Islet precursor cell (in vitro differentiated cells): ENCODE measurements at places on chromosomes 5 and 9.
A peak's percentile ranks its signal among the peaks of the same experiment; 100 is the strongest.

GRCh38 chr5:132258102-132259068 is 889 bp downstream of the PDLIM4 start:
- peak; percentile 67 for DNase-seq

DNA sequence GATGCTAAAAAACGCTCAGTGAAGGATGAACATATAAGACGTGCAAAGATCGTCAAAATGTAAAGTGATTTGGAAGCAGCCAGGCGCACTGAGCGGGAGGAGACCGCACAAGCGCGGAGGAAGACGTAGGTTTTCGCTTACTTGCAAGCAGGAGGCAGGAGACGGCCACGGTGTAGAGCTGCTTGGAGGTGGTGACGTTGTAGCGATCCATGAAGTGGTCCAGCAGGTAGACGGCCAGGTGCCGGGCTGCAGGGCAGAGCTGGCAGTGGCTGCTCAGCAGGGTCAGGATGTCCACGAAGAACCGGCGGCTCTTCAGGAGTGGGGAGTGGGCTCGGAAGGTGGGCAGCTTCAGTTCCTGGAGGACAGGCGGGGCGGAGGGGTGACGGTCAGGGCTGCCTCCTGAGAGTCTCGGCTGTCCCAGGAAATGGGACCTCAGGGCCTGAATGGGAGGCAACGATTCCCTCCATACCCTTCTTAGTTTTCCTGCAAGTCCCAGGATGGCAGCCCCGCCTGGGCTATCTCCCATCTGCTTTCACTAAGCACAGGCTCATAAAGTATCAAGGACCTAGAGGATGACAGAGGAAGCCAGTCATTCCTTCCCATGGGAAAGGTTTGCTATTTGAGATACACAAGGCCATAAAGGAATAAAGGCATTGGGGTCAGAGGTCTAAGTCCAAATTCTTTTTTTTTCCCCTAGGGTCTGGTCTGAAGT is 31.8 kb downstream of the CCNJL start:
- DNase-seq = no peak

- DNase-seq = no peak
Observed at GRCh38 chr9:90001747-90002146, 396.9 kb downstream of the GADD45G start.

DNA sequence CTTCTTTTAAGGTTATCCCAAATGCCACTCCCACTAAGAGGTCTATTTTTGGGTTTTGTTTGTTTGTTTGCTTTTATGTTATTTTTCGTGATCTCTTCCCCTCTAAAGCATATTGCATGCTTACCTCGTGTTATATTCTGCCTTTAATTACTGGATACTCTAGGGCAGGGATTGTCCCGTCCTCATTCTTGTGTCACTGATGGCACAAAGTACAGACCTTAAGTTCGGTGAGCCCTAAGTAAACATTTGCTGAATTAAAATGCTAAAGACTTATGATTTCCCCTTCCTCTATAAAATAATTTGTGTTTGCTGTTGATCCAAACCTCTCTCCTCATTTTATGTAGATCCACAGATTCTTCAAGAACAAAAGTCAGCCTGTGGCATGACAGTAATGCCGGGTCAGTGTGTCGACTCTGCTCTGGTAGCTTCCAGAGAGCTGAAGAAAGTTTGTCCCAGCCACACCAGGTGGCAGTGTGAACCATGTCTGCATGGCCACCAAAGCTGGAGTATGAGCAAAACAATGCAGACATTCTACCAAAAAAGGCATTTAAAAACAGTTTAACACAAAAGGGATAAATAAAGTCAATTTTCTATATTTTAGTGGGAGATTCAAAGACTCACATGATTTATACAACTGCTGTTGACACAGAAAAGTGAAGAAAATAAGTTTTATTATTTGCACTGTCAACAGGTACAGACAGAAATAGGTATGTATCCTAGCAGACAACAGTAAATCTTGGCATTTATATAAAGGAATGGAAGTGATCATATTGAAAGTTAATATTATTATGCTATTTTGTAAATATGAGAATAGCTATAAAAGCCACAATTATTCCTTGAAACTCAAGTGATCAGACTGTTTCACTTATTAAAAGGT is 17.9 kb upstream of the POC5 start:
- peak; percentile 78 for DNase-seq

DNA sequence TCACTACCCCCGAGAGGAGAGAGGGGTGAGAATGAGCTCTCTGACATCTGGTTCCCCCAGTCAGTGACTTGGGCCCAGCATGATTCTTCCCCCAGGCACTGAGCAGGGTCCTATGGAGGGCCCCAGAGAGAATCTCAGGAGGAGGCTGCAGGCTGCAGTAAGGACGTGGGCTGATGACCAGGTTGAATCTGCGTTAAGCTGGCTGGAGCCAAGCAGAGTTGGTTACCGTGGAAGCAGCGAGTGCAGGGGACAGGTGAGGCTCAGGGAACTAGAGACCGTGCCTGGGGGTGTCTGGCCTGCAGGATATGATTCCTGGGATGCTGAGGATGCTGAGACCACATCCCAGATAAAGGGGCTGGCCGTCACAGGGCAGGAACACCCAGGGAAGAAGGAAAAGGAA is 314.3 kb upstream of the IRX1 start:
- DNase-seq = peak; percentile 35

DNA sequence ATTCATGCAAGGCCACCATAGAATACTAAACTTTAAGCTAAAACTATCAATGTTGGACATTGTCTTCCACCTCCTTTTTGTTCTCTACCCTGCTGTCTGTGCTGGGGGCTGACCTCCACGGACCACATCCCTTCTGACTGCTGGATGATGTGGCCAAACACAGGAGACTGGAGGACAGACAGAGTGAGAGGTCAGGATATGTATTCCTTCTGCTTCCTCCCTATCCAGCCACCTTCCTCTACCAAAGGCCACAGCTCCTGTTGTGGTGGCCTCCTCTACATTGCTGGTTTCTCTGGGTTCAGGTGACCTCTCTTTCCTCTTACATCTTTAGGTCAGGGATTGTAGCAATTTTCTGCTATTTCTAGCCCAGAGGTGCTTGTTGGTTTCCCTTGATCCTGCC is 148.1 kb downstream of the ACTBL2 start:
- no peak for DNase-seq

- DNase-seq = no peak
Observed at GRCh38 chr5:72499090-72499489, 8.1 kb downstream of the ZNF366 start.

DNA sequence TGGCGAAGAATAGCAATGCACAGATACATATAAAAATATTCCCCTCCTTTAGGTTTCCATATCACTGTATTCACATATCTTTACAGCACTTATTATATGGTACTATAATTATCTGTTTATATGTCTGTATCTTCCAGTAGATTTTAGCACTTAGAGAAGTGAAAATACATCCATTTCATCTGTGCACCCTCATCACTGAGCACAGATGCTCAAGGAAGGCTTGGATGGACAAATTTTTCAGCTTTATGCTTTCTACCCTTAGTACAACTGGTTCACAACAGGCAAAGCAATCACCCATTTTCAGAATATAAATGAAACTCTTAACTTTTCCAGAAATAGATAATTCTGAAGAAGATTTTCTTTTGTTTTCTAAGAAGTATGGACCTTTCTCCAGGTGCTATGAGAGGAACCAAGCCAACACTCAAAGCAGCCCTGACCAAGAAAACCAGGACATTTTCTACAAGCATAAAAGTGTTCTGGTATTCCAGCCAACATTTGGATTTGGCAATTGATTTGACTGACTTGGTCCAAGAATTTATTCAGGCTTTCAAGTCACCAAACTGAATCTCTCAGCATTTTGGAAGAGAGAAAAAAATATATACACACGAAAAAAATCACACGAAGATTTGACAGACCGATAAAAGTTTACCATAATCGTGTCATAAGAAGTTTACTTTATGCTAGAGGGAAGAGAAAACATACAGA is 170.2 kb upstream of the CD180 start:
- DNase-seq = no peak

DNA sequence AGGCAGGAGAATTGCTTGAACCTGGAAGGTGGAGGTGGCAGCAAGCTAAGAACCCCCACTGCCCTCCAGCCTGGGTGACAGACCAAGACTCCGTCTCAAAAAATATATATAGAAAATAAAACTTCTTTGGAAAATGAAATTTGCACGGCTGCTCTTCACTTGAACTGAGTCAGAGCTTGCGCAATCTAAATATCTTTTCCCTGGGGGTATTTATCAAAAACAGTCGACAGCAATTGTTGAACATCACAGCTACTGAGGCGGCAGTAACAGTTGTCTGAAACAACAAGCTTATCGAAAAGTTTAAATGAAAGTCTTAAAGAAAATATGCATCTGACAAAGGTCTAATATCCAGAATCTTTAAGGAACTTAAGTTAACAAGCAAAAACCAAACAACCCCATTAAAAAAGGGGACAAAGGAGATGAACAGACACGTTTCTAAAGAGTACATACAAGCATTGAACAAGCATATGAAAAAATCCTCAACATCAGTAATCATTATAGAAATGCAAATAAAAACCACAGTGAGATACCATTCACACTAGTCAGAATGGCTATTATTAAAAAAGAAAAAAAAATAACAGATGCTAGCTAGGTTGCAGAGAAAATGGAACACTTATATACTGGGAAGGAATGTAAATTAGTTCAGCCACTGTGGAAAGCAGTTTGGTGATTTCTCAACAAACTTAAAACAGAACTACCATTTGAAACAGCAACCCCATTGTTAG is 153.6 kb upstream of the CDH9 start:
- no peak for DNase-seq

- DNase-seq = no peak
Observed at GRCh38 chr5:141940695-141941271, 17.1 kb downstream of the DELE1 start.

DNA sequence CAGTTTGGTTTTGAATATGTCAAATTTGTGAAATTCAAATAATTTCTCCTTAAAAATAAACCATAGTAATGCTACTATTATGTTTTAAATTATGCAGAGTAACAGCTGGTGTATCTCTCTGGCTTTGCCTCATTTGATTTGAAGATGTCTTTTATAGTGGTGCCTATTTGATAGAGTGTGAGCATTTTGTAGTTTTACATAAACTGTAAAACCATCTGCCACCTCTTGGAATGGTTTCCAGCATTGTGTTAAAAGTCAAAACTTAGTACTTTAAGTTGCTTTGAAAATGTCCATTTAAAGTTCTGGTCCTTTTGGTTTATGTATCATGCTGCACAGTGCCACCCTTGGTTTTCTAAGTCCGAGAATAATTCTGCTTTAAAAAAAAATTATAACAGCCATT is 15.6 kb downstream of the PRDM6 start:
- DNase-seq = no peak

DNA sequence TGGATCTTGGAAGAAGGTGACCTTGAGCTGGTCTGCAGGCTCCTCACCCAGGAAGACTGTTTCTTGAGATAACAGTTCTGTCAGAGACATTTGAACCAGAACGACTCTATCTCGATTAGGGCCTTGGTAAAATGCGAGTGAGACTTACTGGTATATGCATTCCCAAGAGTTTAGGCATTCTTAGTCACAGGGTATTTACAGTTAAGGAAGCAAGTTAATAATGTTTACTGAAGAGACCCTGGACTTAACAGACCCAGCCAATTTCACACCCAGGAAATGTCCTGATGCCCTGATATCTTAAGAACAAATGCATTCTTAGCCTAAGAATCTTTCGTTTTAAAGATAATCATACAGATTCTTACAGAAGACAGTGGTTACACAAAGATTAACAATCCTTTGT is 1867.2 kb upstream of the C9orf72 start:
- no peak for DNase-seq

DNA sequence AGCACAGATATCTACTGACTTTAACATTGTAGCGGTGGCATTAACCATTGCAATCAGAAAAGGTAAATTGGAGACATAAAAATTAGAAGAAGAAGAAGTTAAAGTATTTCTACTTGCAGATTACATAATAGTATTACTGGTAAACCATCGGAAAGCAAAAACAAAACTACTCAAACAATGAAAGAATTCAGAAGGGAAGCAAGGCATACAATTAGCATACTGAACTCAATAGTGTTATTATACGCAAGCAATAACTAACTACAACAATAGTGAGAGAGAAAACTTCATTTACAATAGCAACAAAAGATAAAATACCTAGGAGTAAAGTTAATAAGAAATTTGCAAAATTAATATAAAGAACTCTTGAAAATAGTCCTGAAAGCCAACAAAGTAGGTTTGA is 6.6 kb upstream of the TEX53 start:
- no peak for DNase-seq

GRCh38 chr5:92401-93220 is 643 bp downstream of the PLEKHG4B start:
- DNase-seq = no peak

- DNase-seq = no peak
Observed at GRCh38 chr5:180463916-180464602, 30.1 kb upstream of the CNOT6 start.

DNA sequence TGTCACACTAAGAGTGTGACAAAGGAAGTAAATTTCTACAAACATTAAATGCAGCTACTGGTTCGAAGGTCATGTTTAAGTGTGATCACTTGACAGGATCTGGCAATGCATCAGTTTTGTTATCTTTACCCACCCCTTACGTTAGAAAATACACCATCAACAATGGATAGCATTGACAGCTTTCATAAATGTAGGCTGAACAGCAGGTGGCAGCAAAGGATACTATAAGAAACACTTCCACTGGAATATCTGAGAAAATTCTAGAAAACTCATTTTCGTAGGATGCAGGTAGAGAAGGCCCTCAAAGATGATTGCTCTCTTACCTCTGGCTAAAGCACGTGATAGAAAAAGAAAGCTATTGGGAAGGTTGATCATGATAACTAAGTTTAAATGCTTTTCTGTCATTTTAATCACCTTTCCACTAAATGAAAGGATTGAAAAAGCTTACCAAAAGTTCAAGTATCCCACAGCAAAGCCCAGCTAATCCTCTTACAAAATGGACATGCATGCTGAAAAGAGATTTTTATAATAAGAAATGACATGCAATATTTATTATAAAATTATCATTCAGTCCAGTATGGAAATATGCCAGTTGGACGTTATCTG is 292.5 kb downstream of the PARP8 start:
- no peak for DNase-seq

DNA sequence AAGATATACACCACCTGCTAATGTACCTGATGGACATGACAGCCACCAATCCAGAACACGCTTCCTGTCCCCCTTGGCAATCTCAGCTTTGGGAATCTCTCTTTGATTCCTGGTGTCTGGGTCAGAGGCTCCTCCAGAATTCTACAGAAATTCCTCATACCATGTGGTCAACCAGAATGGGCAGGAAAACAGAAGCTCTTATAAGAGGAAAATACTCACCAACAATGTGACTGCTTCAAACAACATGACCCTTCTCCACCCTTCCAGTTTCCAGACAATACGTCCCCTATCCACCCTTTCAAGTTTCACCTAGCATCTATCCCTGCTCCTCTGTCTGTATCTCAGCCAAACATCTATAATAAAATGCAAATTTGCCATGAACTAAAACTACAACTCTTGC is 247.2 kb downstream of the DENND1A start:
- DNase-seq = no peak

GRCh38 chr9:92058026-92058425 is 57.2 kb downstream of the SPTLC1 start:
- DNase-seq = no peak

- DNase-seq = no peak
Observed at GRCh38 chr5:177232358-177232757, 71.2 kb downstream of the RAB24 start.

GRCh38 chr5:5453131-5453530 is 30.7 kb downstream of the ICE1 start:
- DNase-seq = no peak
